Non-pigmented ciliary epithelial cell (primary cell): ENCODE measurements at places on chromosomes 2 and 18.

DNA sequence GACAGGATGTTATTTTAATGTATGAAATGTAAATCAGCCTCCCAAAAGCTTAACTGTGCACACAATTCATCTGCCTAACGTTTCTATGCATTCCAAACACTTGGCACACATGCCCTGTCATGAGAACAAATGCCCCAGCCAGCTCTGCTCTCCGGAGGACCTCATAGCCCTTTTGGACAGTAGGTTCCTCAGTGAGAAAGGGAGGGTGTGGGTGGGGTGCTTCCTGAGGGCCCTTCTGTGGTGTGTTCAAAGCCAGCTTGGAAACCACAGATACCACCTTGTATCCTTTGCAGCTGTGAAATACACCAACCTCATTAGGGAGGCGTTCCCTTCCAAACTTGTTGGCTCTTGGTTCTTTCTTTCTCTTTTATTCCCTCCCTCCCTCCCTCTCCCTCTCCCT lies 102.2 kb upstream of the ASB18 start:
- no peak for DNase-seq

DNA sequence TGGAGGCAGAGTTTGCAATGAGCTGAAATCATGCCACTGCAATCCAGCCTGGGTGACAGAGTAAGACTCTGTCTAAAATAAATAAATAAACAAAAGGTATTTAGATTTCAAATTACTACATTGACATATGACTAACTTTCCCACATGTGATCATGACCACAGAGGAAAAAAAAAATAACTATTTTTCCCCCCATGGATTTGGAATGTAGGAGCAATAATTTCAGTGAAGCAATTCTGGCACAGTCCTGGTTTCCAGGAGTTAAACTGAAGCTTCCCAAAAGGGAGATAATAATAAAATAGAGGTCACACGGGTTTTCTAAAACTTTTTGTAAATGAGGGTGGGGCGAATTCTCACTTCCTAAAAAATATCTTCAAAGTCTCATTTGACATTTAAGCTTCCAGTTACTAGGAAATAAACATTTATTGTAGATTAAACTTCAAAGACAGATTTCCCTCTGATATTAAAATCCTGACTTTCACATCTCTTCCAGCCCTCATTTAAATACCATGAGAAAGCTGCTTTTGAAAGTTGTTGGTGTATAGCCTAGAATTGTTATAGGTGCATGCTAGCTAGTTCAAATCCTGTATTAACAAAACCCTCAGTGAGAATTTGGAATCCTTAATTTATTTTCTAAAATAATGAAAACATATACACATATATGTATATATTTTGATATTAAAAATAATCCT lies 20.7 kb downstream of the SLC19A3 start:
- no peak for DNase-seq

- no peak for DNase-seq
Measured at GRCh38 chr18:48620071-48620470, 81.2 kb downstream of the CTIF start.

- no peak for DNase-seq
Measured at GRCh38 chr2:106798826-106799552, 87.0 kb downstream of the ST6GAL2 start.

GRCh38 chr18:34981487-34981886 lies 59.7 kb upstream of the MAPRE2 start:
- no peak for DNase-seq

DNA sequence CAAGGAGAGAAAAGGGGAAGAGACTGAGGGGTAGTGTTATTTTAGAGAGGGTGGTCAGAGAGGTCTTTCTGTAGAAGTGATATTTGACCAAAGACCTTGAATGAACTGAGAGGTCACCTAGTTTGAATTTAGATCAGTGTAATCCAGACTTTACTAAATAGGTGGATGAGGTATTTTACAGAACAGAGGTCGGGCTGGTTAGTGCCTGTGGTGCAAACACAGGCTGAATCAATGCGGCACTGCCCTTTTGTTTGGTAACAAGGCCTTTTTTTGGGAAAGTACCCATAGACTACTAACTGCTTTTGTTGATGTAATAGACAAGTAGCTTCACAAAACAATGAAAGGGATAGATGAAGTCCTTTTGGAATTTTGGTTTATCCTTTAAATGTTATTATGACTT lies 15.9 kb downstream of the RAPGEF4 start:
- DNase-seq, result no peak

DNA sequence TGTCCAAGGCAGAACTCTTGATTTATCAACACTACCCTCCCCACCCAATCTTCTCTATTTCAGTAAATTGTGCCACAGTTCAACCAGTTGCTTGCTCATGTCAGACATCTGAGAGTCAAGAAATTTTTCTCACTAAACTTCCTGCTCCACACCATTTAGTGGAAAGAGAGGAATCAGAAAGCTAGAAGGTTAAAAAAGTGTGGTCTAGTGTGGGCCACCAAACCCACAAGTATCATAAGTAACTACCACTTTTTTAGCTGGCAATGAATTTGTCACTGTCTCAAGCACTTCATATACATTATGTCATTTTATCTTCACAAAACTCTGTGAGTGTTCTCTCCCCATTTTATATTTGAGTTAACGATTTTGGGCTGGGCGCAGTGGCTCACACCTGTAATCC lies 16.6 kb upstream of the MSTN start:
- no peak for DNase-seq

- DNase-seq, result no peak
Measured at GRCh38 chr2:239721531-239721930, 303.6 kb downstream of the NDUFA10 start.

DNA sequence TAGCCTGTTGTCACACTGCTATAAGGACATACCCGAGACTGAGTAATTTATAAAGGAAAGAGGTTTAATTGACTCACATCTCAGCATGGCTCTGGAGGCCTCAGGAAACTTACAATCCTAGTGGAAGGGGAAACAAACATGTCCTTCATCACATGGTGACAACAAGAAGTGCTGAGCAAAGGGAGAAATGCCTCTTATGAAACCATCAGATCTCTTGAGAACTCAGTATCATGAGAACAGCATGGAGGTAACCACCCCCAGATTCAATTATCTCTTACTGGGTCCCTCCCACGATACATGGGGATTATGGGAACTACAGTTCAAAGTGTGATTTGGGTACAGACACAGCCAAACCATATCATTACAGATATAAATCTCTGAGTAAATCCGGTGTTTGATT lies 148.7 kb downstream of the PRPF40A start:
- no peak for DNase-seq
